ENCODE measurements at places on chromosomes 5 and 9.
A peak's percentile ranks its signal among the peaks of the same experiment; 100 is the strongest.

DNA sequence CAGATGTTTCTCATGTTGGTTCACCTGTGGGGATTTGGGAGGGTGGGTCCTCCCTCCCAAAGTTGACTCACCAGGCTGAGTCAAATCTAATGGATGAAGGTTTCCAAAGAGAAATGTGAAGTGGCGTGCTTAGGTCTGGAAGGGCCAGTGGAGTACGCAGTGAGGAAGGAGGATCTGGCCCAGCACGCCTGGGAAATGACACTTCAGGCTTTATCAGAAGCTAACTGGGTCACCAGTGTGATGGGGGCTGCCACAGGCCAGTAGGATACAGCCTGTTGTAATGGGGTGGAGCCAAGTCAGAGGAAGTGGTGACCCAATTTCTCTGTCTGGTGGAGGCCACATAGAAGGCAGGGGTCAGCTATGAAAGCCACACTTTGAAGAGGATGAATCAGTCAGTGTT, 18.0 kb downstream of the POLR1E start:
- DNase-seq, result peak; percentile 7

GRCh38 chr5:73387601-73388305, 60.8 kb downstream of the FOXD1 start:
- DNase-seq, result no peak

- no peak for DNase-seq
These were observed 18.7 kb downstream of the SLC46A2 start for GRCh38 chr9:112872019-112872418.

DNA sequence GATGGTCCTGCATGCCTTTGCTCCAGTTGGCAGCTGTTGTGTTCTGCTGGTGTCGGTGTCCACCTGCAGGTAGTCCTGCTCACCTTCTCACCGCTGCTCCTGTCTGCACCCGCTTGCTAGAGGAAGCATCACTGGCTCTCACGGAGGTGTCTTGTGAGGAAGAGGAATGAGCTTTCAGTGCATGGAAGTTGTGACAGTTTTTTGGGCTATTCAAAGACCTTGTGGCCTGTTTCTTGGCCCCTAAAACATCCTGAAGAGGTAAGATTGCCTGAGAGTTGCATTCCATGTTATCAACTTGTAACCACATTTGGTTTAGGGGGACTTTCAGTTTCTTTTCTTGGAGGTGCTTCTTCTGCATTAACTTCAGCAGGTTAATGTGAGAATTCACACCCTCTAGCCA, 85.6 kb downstream of the MACROH2A1 start:
- DNase-seq, result no peak

DNA sequence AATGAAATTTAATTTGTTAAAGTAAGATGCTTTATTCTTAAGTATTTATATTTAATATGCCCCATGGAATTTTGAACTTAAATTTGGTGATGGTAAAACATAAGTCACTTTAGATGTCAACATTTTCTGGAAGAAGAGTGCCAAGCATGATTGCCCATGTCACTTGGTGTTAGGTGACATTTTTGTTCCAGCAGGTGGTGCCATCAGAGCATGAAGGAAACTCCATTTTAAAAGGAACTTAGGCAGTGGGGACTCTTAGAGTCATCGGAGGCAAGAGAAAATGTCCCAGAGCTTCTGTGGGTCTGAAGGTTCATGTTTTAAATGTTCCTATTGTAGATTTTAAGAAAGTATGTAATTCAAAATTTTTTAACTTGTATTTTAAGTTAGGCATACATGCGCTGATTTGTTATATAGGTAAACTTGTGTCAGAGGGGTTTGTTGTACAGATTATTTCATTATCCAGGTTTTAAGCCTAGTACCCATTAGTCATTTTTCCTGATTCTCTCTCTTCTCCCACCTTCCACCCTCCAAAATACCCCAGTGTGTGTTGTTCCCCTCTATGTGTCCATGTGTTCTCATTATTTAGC, 789.3 kb downstream of the SEMA5A start:
- no peak for DNase-seq

GRCh38 chr5:122264610-122265009, 47.4 kb upstream of the SNCAIP start:
- DNase-seq, result no peak

DNA sequence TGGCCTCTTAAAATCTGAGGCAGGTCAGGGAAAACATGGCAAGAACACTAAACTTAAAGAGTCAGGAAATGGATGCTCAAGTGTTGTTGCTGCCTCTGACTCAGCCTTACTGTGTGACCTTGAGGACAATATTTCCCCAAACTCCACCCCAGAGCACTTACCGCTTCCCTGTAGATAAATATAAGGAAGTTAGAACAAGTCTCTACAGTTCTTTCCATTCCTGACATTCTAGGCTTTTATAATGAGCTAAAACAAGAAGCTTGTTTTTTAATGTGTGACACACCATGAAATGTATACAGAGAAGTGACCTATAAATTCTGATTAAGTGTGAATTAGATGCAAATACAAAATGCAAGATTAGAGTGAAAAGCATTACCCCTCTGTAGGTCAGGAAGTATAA, 129.3 kb downstream of the GRIA1 start:
- DNase-seq, result no peak

- DNase-seq, result no peak
These were observed 562.7 kb upstream of the DAP start for GRCh38 chr5:11323761-11324160.

- DNase-seq, result no peak
These were observed 82.3 kb downstream of the SPTLC1 start for GRCh38 chr9:92032891-92033290.

DNA sequence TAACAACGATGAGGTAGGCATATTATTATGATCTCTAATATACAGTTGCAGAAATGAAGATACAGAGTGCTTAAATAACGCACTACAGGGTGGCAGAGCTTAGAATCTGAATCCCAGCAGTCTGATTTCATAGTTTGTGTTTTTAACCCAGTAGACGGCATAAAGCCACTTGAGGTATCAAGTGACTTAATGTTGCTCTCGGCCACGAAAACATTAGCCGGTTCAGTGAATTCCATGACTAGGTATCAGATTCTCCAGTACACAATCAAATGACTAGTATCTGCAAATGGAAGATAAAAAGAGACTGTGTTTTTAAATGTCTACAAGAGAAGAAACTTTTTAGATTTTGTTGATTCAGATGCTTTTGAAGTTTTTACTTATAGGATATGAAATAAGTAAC, 24.8 kb downstream of the SMC2 start:
- DNase-seq, result no peak

- no peak for DNase-seq
These were observed 142.1 kb downstream of the LIFR start for GRCh38 chr5:38414348-38414747.

DNA sequence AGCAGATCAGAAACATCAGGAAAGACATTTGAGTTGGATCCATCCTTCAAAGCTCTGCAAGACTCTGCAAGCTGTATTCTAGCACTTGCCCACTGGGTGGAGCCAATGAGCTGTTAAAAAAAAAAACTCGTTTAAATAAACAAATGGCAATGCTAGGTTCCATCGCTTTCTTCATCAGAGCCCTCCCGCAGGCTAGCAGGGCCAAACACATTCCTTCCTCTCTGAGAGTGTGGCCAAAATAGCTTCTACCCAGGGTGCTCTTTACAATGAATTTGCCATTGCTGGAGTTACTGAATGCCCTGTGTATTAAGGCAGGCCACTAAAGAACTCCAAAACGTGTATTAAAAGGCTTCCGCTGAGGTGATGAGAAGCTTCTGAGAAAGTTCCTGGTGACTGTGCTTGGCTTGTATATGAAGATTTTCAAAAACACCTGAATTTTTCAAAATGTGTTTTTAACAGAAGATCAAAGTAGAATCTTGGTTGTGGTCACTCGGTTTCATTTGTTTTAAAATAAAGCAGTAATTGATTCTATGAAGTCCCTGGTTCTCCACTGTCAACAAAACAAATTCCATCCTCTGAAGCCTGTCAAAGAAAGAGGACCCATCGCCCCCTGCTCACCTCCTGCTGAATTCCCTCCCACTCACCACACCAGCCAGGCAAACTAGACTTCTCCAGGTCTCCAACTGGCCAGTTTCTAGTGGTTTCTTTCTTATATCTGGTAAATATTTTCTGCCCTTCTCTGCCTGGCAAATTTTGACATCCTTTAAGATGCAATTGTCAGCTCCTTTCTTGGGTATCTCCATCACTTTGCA, 36.5 kb upstream of the EQTN start:
- peak; percentile 9 for DNase-seq

All from stimulated activated CD8-positive, alpha-beta memory T cell treated with anti-CD3 and anti-CD28 coated beads, Interleukin-2, amount 100 ng/mL, for 1 hour (primary cell).